ENCODE measurements at places on chromosomes 7 and 10. TPM values are rescaled to one million over a fixed set of nuclear protein-coding genes. Genes with fewer than 3 reads are reported as not detected.

- no peak for DNase-seq
Observed at GRCh38 chr10:5478694-5479305, 20.6 kb downstream of the CALML5 start.

GRCh38 chr10:129764901-129765663 lies 199.0 kb downstream of the EBF3 start:
- no peak for DNase-seq

DNA sequence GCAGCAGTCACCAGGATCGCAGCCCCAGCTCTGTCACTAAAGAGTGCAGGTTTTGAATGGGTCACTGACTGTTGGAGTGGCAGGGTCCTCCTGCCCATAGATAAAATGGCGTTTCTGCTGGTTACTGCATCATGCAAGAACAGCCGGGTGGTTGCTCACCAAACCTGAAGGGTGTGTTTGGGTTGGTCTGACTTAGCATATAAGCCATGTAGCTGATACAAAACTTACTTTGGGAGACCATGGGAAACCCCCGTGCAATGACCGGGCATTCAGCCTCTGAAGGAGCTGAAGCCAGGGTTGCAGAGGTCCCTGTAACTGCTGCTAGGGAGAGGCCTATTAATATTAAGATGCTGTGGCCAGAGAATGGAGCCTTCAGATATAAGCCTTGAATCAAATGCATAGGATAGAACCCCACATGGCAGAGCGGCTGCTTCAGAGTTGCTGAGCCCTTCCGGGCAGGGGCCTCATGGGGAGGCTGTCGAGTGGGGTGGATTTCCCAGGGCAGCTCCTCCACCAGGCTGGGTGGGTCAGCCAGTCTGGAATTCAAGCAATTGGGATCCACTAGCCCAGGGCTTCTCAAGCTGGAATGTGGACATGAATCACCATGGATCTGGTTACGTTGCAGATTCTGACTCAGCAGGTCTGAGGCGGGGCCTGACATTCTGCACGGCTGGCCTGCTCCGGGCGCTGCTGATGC lies 70.9 kb upstream of the CTBP2 start:
- peak; percentile 94 for DNase-seq

GRCh38 chr7:111174510-111174909 lies 83.6 kb downstream of the LRRN3 start:
- no peak for DNase-seq

GRCh38 chr10:13815756-13816155 lies 229.0 kb downstream of the PRPF18 start:
- DNase-seq, result peak; percentile 75

DNA sequence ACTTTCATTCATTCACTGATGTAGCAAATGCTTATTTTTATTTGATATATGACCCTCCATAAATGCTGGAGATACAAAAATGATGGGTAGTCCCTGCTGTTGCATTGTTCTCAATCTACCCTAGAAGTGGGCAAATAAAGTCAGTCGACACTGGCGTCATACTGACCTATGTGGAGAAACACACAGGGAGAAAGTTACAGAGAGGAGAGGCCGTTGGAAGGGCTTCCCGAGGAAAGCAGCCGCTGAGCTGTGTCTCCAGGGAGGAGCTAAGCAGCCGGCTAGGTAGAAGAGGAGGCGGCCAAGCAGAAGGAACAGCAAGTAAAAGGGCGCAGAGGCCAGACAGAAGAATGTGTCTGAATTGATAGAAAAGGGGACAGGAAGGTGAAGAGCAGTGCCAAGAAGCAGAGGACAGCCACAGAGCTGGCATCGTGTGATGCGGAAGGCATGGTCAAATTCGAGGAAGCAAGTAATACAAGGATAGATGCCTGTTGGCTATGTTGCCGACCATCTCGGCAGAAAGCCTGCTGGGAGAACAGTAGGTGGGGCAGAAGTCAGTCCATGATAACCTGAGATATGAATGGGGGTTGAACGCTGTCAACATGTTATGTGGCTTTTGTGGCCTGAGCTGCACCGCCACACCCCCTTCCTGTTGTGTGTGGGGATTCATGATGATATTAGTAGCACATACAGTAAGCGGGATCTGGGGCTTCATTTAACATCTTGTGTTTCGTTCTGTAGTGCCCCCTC lies 25.9 kb downstream of the ST8SIA6 start:
- no peak for DNase-seq

DNA sequence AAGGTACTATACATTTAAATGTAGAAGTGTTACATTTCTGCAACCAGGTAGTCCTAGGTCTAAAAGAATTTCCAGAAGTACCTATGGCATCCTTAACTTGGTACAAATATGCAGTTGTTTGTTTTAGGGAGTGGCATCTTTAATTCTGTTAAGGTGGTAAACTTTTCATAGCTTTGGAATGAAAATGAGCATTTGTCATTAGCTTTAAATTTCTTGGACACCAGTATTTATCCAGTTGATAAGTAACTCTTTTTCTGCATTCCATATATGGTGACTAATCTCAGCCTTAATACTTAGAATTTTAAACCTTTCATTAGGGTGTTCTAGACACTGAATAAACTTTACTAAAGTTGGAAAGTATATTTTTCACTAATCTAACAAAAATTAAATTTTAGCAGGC lies 10.8 kb downstream of the SLF2 start:
- DNase-seq, result no peak

- peak; percentile 99 for DNase-seq
Observed at GRCh38 chr10:63707254-63707910, 186.2 kb downstream of the REEP3 start.

GRCh38 chr7:50739744-50740435 lies 42.8 kb downstream of the GRB10 start:
- DNase-seq, result no peak

DNA sequence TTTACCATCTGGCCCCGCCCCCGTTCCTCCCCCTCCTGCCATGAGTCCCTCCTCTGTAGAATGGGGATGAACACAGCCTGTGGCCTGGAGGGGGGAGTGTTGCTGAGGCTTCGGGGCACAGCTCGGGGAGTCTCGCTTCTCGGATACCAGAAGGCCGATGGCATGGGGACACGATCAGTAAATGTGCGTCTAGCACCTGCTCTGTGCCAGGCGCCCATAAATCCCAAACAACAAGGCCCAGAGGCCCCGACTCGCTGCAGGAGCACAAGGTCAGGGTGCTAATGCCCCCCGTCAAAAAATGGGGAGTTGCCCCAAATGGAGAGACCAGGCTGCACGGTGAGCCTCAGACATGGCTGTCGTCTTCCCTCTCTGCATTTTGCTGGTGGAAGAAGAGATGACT lies 40.7 kb downstream of the JAKMIP3 start:
- no peak for DNase-seq

DNA sequence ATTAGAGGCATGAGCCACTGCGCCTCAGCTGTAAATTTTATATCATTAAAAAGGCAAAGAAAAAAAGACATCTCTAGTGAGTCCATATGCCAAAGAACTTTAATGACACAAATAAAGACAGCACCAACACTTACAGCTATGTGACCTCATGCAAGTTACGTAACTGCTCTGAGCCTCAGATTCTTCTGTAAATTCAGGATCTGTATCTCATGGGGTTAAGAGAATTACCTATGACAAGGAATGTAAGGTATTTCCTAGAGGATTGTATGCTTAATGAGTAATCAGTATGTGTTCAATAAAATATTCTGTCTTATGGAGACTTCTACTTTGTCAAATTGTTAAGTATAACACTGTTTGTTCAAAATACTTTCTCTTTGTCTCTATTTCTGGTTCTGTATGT lies 274.0 kb upstream of the GLI3 start:
- DNase-seq, result no peak

- peak; percentile 95 for DNase-seq
Observed at GRCh38 chr10:113788604-113789083, 37.2 kb downstream of the PLEKHS1 start.

DNA sequence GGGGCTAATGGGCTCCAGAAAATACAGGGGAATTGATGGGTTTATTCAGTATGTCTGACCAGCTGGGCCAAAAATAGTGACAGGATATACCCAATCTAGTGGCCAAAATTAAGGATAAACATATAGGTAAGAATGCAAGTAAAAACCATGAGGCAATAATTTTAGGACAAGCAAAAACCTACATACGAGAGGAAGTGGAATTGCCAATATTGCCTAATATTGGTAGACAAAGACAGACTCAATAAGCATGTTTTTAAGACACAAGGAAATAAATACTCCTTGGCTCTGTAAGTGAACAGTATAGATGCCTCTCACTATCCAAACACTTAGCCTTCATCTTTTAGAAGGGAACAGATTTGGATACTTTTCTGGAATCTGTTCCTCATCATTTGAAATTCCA lies 51.0 kb downstream of the ATXN7L1 start:
- DNase-seq, result no peak

DNA sequence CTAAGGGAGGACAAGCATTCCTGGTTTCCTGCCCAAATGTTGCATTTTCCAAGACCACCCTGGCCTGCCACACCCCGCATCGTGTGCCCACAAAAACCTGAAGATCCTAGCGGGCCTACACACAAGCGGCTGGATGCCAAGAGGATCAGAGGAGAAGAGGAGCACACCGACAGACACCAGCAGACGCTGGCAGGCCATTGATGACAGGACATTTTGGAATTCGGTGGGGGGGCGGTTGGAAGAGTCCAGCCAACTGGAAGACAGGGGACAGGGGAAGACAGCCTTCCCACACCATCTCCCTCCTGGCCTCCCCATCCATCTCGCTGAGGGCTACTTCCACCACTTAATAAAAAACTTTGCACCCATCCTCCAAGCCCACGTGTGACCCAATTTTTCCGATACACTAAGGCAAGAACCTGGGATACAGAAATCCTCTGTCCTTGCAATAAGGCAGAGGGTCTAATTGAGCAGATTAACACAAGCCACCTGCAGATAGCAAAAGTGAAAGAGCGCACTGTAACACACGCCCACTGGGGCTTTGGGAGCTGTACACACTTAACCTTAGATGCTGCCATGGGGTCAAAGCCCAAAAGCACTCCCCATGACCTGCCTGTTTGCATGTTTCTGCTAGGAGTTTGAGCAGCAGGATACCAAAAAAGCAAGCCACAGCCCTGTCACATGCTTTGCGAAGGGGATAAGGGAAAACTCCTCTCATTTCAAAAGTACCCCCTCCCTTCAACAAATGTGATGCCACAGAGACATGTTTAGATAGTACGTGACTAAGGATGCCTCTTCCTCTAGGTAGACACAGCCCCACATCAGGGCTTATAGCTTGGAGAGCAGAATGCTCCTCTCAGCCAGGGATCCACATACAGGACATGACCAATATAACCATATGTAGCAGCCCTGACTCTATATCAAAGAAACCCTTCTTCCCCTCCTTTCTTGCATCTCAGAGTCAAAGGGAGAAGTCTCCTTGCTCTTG lies 13.4 kb upstream of the SMNDC1 start:
- no peak for DNase-seq

DNA sequence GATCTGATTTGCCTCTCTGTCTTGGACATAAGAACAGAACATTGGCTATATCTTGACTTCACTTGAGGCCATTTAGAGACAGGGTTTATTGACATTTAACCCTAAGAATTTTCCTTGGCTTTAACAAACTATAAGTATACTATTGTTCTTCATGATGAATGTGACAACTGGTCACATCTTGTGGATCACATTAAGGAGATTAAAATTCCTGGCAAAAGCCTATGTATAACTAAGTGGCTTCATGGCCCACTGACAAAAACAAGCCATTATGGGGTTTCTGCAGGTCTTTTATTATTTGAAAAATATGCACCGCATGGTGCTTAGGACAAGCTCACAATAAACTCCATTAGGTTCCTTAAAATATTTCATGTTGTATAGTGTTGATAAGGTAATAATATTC lies 54.8 kb downstream of the THNSL1 start:
- DNase-seq, result no peak

- DNase-seq, result no peak
Observed at GRCh38 chr10:7576340-7576739, 90.4 kb downstream of the ITIH5 start.

- no peak for DNase-seq
Observed at GRCh38 chr7:6250364-6250833, 22.0 kb downstream of the CYTH3 start.

DNA sequence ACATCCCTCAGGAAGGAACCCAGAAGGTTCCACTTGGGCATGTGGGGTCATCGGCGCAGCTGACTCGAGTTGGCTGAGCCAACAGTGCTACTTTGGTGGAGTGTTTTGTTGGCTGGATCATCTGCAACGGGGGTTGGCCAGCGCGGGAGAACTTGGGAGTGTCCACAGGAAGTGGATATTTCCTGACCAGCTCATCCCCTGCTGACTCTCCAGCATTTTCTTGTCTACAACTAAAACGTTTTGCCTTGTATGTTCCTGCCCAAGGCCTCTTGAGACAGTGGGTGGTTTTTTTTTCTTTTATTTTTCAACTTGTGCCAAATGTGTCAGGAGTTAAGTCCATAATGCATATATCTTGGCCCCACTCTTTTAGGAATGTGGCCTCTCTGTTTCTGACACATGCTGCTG lies 208.6 kb downstream of the ZNF365 start:
- DNase-seq, result peak; percentile 98

GRCh38 chr7:149875396-149875795 lies 1.6 kb downstream of the ATP6V0E2 start:
- no peak for DNase-seq

DNA sequence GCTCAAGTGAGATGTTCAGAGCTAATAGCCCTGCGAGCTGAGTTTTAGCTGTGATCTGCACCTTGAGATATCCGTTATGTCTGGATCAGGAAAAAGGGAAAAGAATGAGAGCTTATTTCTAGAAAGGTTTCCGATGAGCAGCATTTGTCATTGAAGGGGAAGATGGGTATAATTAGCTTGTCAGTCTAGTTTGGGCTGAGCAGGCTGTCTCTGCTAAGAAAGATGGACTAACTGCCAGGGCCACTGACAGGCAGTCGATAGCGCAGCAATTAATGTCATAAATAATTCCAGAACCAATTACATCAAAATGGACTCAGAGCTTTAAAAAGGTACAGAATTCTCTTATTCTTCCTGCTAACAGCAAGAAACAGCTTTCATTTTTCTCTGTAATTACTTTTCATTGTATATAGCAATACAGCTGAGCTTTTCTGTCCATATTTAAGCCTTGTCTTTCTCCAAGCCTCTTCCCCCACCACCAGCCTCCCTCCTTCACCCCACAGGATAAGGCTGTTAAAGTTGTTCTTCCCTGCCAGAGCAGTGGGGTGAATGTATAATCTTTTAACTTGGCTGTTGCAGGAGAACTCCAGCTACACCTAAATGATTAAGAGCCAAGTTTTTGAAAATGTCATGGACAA lies 1006.5 kb downstream of the KCNMA1 start:
- no peak for DNase-seq

GRCh38 chr10:42864575-42864974 lies 82.0 kb downstream of the BMS1 start:
- DNase-seq, result peak; percentile 6

Gene TDRD1
- total RNA-seq, result 0.06 TPM

Gene MRLN
- total RNA-seq, result not detected

Gene PNLIPRP1
- not detected for total RNA-seq

Gene TMEM229A
- total RNA-seq, result not detected

Gene LOXL4
- 0.46 TPM for total RNA-seq

Gene BAIAP2L1
- 2.9 TPM for total RNA-seq

Gene STARD3NL
- 114 TPM for total RNA-seq

Gene FKBP9
- total RNA-seq, result 289 TPM

Gene ARPC1A
- 321 TPM for total RNA-seq

Gene ZNF727
- total RNA-seq, result not detected

Gene HMX2
- not detected for total RNA-seq

Measured in LHCN-M2 (cell line).